ENCODE measurements at places on chromosomes 3 and 15.

DNA sequence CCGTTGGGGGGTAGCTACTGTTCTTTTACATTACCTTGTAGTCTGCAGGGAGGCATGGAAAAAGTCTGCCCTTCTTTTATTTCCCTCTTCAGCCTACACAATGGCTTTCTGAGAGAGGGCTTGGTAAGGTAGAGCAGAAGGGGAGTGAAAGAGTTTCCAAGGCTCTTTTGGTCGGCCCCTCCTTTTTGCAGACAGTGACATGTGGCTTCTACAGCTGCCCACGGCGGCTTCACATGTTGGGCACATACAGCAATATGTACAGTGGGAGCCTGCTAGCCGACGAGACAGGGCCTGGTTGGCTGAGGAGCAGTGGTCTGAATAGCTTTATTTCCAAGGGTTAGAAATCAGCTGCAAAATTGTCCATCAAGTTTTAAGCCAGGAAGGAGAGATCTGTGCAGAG is 4.0 kb downstream of the INAFM2 start:
- no peak overlapping the region for H3K4me3 ChIP-seq
- peaks cover 4% of the 10 kb centered on the region for H3K27me3 ChIP-seq
- H3K4me1 ChIP-seq = peaks cover 57% of the 10 kb centered on the region
- no peak for DNase-seq
- no peak overlapping the region for H3K27ac ChIP-seq

- peaks cover 7% of the 10 kb centered on the region for H3K27me3 ChIP-seq
- H3K4me1 ChIP-seq = peaks cover 44% of the 10 kb centered on the region
- no peak overlapping the region for H3K4me3 ChIP-seq
- peaks cover 32% of the 10 kb centered on the region for H3K36me3 ChIP-seq
- DNase-seq = no peak
- H3K27ac ChIP-seq = no peak overlapping the region
These were observed 18.6 kb downstream of the FAM174B start for GRCh38 chr15:92636908-92637481.

- no peak for DNase-seq
- H3K4me3 ChIP-seq = no peak overlapping the region
- no peaks in the 10 kb centered on the region for H3K27me3 ChIP-seq
- no peak overlapping the region for H3K27ac ChIP-seq
- H3K36me3 ChIP-seq = no peaks in the 10 kb centered on the region
These were observed 481 bp downstream of the MASP1 start for GRCh38 chr3:187291001-187291511.

GRCh38 chr15:73934281-73934680 is 8.0 kb downstream of the LOXL1 start:
- H3K27me3 ChIP-seq = peaks cover 9% of the 10 kb centered on the region
- H3K4me3 ChIP-seq = peak overlapping the region; percentile 72
- H3K36me3 ChIP-seq = peaks cover 19% of the 10 kb centered on the region
- peak overlapping the region; percentile 91 for H3K27ac ChIP-seq
- no peak for DNase-seq

DNA sequence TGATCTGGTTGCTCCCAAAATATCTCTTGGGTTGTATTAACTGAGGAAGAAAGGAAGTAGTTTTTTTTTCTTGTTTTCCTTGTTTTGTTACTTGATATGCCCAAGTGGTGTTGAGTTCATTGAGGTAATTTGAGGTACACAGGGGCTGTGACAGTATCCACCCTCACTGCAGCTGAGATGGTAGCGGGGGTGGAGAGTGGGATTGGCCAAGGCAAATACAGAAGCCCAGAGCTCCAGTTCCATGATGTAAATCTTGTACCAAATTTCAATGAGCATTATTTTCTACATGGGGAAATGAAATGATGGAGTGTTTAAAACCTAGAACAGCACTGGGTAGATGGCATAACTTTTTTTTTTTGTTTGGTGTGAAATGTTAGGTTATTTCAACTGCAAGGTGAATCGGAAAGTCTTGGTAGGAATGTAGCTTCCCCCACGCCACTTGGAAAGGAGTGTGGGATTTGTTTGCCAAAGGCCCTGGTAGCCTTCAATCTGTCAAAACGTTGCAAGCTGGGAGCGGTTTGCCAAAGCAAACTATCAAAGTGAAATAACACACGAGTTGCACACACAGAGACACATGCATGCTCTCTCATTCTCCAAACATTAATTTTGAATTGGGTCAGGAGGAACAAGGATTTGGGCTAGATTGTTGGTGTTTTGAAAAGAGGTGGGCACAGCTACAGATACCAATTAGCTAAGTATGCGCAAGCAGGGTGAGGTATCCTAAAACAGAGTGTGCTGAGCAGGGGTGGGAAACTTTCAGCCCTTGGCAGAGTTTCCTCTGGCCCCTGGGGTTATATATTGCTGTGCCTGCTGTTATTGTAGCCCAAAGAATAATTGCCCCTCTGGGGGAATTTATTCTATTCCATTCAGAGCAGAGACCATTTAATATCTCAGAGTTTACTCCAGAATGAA is 34.6 kb downstream of the THSD4 start:
- no peak overlapping the region for H3K27ac ChIP-seq
- H3K4me3 ChIP-seq = no peak overlapping the region
- no peaks in the 10 kb centered on the region for H3K4me1 ChIP-seq
- DNase-seq = no peak
- H3K27me3 ChIP-seq = no peaks in the 10 kb centered on the region

- peaks cover 6% of the 10 kb centered on the region for H3K4me1 ChIP-seq
- no peak overlapping the region for H3K4me3 ChIP-seq
- H3K36me3 ChIP-seq = no peaks in the 10 kb centered on the region
- no peaks in the 10 kb centered on the region for H3K27me3 ChIP-seq
These were observed 1054.0 kb downstream of the TUSC7 start for GRCh38 chr3:117763561-117763960.

GRCh38 chr3:72811571-72811970 is 36.7 kb downstream of the SHQ1 start:
- no peak for DNase-seq
- no peaks in the 10 kb centered on the region for H3K27me3 ChIP-seq
- H3K4me3 ChIP-seq = no peak overlapping the region
- no peaks in the 10 kb centered on the region for H3K36me3 ChIP-seq

DNA sequence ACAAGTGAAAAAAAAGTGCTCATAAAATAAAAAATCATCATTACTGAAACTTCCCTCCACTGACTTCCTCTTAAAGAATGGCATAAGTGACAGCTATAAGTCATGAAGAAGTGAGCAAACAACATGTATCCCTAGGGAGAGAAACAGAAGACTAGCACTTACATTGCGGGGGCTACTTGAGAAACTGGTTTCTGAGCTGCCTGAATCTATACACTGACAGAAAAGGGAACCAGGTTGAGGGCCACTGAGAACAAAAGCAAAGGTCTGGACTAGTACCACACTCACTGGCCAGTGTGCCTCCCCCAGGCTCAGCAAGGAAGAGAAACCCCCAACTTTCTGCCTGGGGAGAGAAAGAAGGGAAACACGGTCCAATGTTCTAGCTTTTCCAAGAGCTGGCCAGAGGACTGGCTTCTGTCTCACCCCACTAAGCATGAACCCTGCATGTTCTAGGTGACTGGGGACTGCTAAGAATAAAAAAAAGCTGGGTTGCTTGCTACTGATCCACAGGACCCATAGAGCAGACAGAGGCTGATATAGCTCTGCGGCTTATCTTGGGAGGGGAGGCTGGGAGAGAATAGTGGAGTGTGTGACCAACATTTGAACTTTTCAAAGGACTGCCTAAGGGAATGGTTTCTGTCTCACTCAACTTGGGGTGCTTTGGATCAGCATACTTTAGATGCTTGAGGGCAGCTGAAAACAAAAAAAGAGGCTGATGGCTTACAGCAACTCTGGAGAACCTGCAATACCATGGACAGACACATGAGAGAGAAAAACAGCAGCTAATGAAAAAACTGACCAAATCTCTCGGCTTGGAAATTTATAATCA is 8.1 kb downstream of the RAD18 start:
- H3K27ac ChIP-seq = no peak overlapping the region
- H3K4me1 ChIP-seq = peaks cover 3% of the 10 kb centered on the region
- no peak overlapping the region for H3K4me3 ChIP-seq

All from endothelial cell (in vitro differentiated cells).